Panc1 (cell line): ENCODE measurements at places on chromosomes 11 and 22. TPM values are rescaled to one million over a fixed set of nuclear protein-coding genes. Genes with fewer than 3 reads are reported as not detected.

- DNase-seq = no peak
These were observed 18.4 kb upstream of the OSBPL5 start for GRCh38 chr11:3183523-3183922.

Gene MYBPC3
- not detected for total RNA-seq

- DNase-seq = no peak
These were observed 35.5 kb downstream of the SYT7 start for GRCh38 chr11:61545341-61545740.

Gene MUC6
- total RNA-seq = 0.49 TPM

GRCh38 chr22:50583294-50583861 is 729 bp upstream of the CHKB start:
- DNase-seq = no peak
